Kidney (tissue), 22 donors: ENCODE measurements at places on chromosomes 16 and 17.

- no peak for DNase-seq
These were observed 2.5 kb downstream of the RPAIN start for GRCh38 chr17:5422505-5422904.

DNA sequence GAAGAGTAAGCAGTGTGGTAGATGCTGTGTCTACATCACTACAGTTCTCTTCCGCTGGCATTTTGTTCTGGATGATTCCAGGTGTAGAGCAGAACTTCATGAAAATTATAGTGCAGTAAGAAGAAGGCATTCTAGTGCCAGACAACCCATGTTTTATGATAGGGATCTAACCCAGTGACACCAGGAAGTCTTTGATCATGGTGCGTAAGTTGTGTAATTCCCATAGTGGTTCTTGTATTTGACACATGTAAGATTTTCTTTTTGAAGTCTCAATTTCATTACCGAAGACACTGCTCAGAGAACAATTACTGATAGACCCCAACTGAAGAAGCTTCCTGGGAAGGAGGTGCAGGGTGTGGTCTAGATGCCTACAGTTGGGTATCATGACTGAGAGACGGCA is 356.9 kb downstream of the CA10 start:
- DNase-seq, result no peak

DNA sequence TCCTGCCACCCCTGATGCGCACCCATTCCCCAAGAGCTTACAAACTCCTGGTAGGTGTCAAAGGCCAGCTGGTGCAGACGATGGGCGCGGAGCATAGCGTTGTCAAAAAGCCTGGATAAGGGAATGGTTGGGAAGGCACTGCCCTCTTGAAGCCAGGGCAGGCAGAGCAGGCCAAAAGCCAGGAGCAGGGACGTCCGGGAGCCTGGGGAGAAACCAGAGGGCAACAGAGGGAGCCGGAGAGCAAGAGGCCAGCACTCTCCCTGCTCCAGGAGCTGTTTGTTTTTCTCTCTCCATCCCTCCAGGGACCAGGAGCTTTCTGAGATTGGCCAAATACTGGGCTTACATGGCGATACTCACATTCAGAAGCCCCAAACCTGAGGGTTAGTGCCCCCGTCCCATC is 334 bp downstream of the GH1 start:
- DNase-seq, result no peak

- DNase-seq, result no peak
These were observed 104.1 kb upstream of the CORO6 start for GRCh38 chr17:29726715-29727252.

GRCh38 chr16:56202036-56202435 is 10.7 kb downstream of the GNAO1 start:
- no peak for DNase-seq

DNA sequence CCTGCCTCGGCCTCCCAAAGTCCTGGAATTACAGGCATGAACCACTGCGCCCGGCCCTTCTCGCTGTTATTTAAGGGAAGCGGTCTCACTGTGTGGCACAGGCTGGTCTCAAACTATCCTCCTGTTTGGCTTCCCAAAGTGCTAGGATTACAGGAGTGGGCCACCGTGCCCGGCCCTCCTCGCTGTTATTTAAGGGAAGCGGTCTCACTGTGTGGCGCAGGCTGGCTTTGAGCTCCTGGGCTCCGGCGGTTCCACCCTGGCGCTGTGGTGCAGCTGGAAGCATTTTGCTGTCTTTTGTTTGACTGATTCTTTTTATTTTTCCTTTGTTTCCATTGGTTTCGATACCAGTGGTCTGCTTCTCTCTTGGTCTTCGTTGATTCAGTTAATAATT is 40.7 kb downstream of the FOXK2 start:
- no peak for DNase-seq

DNA sequence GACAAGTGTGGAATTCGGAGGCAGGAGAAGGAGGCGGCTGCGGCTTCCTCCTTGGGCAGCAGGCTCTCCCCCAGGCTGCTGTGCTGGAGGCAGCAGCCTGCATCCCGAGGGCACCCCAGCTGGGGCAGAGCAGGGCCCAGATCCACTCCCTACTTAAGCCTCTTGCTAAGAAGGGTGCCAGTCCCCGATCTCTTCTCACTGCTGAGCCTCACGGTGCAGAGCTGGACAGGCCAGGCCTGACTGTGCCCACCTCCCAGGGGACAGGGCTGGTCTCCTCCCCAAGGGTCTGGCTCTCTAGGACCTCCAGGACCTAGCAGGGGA is 210.8 kb downstream of the NTN1 start:
- no peak for DNase-seq

- DNase-seq, result no peak
These were observed 13.8 kb downstream of the IL34 start for GRCh38 chr16:70659953-70660671.

DNA sequence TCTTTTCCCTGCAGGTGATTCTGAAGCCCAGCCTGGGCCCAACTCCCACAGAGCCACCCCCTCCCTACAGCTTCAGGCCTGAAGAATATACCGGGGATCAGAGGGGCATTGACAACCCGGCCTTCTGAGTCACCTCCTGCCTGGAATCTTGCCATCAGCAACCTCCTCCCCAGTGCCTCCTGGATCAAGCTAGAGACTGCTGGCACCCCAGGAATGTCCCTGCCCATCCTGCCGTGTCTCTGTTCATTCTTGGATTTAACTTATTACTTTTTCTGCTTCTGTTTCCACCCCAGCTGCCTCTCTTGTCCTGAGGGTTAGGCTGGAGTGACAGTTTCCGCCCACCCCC is 4.9 kb downstream of the TMEM92 start:
- no peak for DNase-seq

DNA sequence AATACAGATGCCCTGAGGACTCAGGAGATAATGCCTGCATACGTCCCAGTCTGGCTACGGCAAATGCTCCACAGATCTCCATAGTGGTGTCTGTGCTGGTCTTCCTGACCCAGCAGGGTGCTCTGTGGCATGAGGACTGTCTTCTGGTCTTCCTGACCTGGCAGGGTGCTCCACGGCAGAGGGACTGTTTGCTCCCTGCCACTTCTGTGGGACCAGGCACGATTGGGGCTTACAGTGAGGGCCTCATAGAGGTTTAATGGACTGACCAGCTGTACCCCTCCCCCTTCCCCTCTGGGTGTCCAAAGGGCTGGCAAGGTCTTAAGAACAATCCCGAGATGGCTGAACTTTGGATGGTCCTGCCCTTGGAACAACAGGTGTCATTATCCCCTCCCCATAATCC is 123.1 kb downstream of the C16orf78 start:
- no peak for DNase-seq
